ENCODE measurements at places on chromosomes 1 and 21.

DNA sequence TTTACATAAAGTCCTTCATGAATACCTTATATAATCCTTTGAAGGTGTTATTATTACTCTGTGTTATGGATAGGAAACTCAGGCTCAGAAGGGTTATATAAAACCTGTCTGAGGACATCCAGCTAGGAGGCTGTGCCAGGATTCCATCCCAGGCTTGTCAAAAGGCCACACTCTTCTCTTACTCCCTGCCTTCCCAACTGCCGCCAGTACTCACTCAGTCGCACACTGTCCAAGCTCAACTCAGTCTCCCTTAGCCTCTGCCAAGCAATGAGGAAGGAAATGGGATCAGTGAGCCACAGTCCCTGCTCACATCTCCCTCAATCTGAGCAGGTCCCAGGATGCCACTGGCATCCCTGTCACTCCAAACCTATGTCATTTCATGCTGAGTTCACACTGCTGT is 94.4 kb downstream of the NAV1 start:
- DNase-seq, result no peak

DNA sequence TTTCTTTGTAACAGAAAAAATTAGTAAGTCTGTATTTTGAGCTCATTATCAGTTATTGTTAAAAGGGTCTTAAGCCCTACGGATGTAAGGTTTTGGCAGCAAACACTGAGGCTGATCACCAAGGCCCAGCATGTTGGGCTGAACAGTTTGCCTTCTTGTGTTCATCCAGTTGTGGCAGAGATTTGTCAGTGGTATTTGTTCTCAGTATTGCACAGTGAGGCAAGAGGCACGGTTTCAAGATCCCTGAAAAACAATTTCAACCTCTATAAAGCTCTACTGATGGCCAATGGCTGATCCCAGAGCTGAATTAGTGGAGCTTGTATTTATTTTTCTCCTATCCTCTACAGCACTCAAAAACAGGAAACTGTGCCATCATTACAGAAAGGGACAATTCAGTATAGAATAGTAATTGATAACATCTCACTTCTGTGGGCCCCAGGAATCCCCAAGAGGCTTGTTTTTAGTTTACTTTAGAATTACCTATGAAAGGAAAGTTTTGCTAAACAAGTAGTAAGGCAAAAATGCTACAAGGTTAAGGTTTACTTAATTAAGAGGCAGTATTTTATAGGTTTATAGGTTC is 191.8 kb upstream of the RAB4A start:
- no peak for DNase-seq

GRCh38 chr1:153733970-153734369 is 6.1 kb downstream of the INTS3 start:
- DNase-seq, result no peak

GRCh38 chr1:203217139-203217655 is 12.3 kb downstream of the CHIT1 start:
- no peak for DNase-seq

DNA sequence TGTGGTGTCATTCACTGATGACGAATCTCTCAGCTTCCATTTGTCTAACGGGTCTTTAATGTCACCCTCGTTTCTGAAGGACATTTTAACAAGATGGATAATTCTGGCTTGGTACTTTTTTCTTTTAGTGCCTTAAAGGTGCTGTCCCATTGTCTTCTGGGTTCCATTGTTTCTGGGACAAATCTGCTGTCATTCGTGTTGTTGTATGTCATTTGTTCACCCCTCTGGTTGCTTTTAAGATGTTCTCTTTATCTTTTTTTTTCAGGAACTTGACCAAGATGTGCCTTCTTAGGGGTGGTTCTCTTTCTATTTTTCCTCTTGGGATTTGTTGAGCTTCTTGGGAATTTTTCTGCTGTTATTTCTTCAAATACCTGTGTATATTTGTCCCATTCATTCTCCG is 14.0 kb upstream of the MMEL1 start:
- no peak for DNase-seq

GRCh38 chr1:230301822-230302221 is 124.3 kb downstream of the PGBD5 start:
- DNase-seq, result no peak

GRCh38 chr1:17188889-17189631 is 15.9 kb upstream of the PADI1 start:
- no peak for DNase-seq

- no peak for DNase-seq
Measured at GRCh38 chr1:199546323-199546722, 481.2 kb upstream of the NR5A2 start.

- no peak for DNase-seq
Measured at GRCh38 chr1:178493301-178493741, 3.4 kb downstream of the CLEC20A start.

GRCh38 chr1:54853793-54854370 is 33.1 kb downstream of the DHCR24 start:
- no peak for DNase-seq

DNA sequence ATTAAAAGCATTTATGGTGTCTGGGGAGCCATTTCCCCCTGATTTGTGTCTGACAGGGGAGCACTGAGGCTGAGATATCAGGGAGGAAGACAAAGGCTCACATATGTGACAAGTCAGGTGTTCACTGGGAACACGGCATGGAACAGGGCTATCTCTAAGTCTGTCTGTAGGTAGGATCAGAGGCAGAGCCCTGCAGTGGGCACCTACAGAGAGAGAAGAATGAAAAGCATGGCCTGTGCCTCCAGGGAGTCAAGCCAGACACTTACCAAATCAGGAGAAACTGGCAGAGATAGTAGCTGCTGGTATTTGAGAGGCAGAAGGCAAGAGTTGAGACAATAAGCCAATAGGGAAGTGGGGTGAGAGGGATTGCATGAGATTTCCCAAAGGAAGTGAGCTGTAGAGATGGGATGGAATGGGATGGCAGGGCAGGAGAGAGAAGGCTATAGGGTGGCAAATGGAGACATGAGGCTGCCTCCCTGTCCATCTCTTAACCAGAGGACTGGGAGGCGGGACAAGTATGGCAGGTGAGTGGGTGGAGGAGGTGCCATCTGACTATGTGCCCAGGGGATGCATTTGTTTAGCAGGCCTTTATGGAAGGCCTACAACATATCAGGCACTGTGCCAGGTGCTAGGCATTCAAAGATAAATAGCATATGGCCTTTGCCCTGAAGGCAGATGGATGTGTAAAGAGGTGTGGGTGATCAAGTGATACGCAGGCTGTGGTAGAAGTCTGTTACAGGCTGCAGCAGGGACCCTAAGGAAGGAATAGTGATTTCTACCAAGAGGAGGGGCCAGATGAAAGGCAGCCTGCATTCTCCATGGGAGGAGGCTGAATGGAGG is 136.2 kb upstream of the IPO9 start:
- DNase-seq, result no peak

GRCh38 chr1:2804628-2805351 is 3.3 kb upstream of the TTC34 start:
- no peak for DNase-seq

DNA sequence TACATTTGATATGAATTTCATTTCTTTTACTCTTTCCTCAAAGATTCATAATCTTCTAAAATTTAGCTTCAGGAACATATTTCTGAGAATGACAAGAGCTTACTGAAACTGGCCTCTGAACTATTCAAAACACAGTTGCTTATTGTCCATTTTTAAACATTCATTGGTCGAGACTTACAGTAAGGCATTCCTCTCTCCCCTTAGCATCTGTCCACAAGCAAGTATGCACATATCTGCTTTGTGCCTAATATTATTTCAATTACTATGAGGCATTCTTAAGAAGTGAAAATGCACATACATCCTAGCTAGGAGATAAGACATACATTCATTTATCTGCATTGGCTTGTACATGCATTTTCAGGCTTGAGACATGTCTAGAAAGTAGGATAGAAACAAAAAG is 488.7 kb downstream of the PTBP2 start:
- no peak for DNase-seq

DNA sequence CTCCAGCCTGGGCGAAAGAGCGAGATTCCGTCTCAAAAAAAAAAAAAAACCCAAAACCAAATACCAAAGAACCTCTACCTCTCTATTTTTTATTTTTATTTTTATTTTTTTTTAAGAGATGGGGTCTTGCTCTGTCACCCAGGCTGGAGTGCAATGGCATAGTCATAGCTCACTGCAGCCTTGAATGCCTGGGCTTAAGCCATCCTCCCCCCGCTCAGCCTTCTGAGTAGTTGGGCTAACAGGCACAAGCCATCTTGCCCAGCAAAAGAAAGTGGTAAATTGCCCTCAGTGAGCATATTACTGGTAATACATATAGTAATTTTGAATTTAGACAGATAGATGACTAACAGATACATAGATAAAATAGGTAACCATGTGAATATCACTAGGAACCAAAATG is 77.4 kb downstream of the ASH1L start:
- no peak for DNase-seq

GRCh38 chr1:94966033-94966432 is 39.1 kb upstream of the CNN3 start:
- DNase-seq, result no peak

DNA sequence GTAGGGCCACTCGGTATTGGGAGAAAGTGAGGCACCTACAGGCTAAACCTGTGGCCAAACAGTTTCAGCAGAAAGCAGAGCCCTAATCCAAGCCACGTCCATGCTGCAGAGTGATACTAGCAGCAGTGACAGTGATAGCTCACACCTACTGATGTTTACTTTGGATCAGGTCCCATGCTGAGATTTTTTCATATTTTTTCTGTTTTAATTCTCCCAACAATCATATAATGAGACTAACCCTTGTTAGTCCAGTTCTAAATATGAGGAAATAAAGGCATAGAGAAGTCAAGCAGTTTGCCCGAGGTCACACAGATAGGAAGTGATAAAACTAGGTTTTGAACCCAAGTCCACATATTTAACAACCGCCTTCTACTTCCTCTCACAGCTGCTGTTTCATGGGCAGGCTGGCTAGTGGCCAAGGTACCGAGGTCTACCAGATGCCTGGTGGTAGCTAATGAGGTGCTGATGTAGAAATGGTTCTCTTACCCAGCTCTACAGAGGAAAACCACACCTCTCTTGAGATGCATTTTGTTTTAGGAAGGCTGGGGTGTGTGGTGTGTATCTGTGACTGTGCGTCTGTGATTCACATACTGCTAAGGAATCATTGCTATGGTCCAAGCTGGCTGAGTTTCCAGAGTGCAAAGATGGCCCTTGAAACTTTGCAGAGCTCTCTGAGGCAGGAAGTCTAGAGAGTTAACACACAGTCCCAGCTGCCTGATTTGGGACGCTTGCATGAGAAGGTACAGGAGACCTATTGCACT is 80.3 kb upstream of the ARTN start:
- no peak for DNase-seq

GRCh38 chr1:94119796-94120569 is 965 bp downstream of the ABCA4 start:
- DNase-seq, result no peak

DNA sequence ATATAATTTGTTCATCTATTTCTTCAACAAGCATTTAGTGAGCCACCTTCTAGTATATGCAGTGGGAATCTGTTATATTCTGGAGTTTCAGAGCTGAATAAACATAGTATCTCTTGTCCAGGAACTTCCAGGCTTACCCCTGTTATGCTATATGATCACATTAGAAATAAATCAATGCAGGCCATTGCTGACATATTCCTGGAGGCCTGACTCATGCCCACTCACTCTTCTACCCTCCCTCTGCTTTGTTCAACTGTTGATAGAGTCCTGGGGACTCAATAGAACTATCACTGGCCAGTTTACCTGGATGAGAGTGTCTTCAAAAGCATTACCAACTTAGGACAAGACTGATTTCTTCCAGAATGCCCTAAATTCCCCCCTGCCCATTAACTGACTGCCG is 29.3 kb upstream of the SRSF10 start:
- DNase-seq, result no peak

GRCh38 chr1:222370913-222371675 is 176.8 kb downstream of the HHIPL2 start:
- DNase-seq, result no peak

- no peak for DNase-seq
Measured at GRCh38 chr1:167427848-167428247, 90.5 kb downstream of the CD247 start.

All from activated T-cell treated with anti-CD3 and anti-CD28 coated beads for 48 hours (primary cell).